Omental fat pad (tissue), 4 donors: ENCODE measurements at places on chromosomes 5 and 9. TPM values are rescaled to one million over a fixed set of nuclear protein-coding genes. Genes with fewer than 3 reads are reported as not detected.

GBA2 gene
- total RNA-seq, result 94.7 TPM

OR13J1 gene
- total RNA-seq, result not detected

FOXI1 gene
- not detected for total RNA-seq

IRX1 gene
- total RNA-seq, result 0.31 TPM

PCDHA13 gene
- total RNA-seq, result 1.2 TPM
